ENCODE measurements at places on chromosomes 2 and 18.

DNA sequence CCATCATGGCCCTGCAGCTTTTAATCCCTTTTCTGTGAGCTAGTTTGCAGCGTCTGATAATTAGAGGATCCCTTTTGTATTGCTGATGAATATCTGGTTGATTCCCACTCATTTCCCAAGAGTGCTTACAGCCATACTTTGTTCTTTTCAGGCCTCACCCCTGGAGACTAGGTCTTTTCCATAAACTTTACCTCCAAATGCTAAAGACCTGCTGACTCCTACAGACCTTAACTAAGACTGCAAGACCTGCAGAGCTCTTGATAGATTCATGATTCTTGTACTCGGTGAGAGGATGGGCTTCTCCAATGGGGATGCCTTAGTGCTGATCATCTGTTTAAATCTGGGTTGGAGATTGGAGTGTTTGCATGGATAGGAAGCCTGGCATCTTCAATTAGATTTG is 33.1 kb upstream of the DYNAP start:
- no peak for DNase-seq

GRCh38 chr18:76476665-76477561 is 18.1 kb downstream of the ZNF516 start:
- no peak for DNase-seq

DNA sequence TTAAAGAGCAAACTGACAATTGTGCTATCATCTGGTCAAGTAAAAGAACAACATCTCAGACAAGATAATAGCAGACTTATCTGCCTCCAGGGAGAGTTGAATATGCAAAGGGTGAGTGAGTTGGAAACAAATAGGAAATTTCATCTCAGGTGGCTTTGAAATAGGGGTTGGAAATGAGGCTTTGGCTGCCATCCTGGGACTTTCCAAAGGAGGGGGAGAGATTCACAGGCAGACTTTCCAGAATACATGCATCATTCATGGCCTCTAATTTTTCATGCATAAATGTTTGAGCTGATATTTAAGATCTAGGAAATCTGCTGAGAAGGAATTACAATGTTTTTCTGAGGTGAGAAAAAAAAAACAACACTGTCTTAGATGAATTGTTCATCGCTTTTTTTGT is 300.5 kb downstream of the ALK start:
- DNase-seq: no peak

DNA sequence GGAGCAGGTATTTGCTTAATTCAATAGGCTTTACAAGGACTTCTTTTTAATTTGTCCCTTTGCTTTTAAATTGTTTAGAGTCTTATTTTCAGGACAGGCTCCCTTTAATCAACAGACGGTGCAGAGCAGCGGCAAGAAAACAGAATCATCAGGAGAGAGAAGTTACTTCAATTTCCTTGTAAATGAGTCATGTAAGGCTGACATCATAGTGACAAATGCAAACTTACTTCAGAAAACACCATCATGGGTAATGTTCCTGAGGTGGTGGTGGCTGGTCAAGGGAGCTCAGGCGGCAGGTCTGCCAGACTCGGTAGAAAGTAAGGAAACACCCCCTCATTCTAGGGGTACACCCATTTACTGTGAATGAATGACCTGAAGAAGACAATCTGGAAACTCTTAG is 395.1 kb downstream of the FBXO15 start:
- no peak for DNase-seq

- no peak for DNase-seq
These were observed 26.3 kb downstream of the CNGA3 start for GRCh38 chr2:98372579-98372978.

- DNase-seq: no peak
These were observed 93.1 kb upstream of the NCKAP5 start for GRCh38 chr2:133661392-133661791.

GRCh38 chr2:144592500-144593256 is 72.8 kb upstream of the ZEB2 start:
- DNase-seq: no peak

Data from substantia nigra (tissue), 51 donors.